Activated CD4-positive, alpha-beta T cell treated with anti-CD3 and anti-CD28 coated beads, Interleukin-2, amount 10 ng/mL, durations not matched to agents 7 days and 5 days (primary cell): ENCODE measurements at places on chromosomes 7 and 10.
A peak's percentile ranks its signal among the peaks of the same experiment; 100 is the strongest.

- H3K4me1 ChIP-seq, result peaks cover 37% of the 10 kb centered on the region
- DNase-seq, result peak; percentile 31
- H3K36me3 ChIP-seq, result peaks cover 3% of the 10 kb centered on the region
Measured at GRCh38 chr10:60237977-60238758, 151.5 kb downstream of the ANK3 start.

GRCh38 chr7:41910940-41911600, 208.2 kb upstream of the INHBA start:
- H3K36me3 ChIP-seq, result no peaks in the 10 kb centered on the region
- H3K27ac ChIP-seq, result no peak overlapping the region
- peaks cover 14% of the 10 kb centered on the region for H3K27me3 ChIP-seq
- no peak for DNase-seq

DNA sequence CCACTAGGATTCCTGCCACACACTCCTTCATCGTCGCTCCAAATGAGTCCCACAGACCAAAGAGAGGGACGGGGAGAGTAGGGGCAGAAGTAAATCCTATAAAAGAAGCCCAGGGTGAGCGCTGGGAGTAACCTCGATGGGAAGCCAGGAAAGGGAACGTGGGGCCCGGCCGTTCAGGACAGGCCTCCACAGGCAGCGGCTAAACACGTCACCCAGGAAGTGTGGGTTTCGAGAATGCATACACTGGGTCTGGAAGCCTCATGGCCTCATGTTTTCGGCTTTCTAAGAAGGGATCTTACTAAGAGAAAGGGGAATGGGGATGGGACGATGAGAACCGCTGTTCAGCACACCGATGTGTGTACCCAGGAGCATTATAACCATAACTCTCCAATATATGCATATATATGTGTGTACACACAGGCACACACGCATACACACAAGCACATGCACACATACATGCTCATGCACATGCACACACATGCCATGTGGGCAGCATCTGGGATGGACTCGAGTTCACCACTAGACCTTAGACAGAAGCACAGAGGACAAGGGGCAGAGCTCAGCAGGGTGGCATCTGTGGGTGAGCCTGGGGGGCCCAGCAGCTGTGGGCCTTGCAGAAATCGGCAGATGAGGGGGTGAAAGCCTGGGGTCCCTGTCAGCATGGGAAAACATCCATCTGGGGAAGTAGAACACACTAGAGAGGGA, 14.8 kb upstream of the CNPY1 start:
- no peak overlapping the region for H3K27ac ChIP-seq
- no peak overlapping the region for H3K4me3 ChIP-seq
- no peaks in the 10 kb centered on the region for H3K36me3 ChIP-seq
- DNase-seq, result no peak

GRCh38 chr7:40544871-40545303, 410.1 kb downstream of the SUGCT start:
- no peaks in the 10 kb centered on the region for H3K36me3 ChIP-seq
- H3K27ac ChIP-seq, result no peak overlapping the region
- H3K4me3 ChIP-seq, result no peak overlapping the region

DNA sequence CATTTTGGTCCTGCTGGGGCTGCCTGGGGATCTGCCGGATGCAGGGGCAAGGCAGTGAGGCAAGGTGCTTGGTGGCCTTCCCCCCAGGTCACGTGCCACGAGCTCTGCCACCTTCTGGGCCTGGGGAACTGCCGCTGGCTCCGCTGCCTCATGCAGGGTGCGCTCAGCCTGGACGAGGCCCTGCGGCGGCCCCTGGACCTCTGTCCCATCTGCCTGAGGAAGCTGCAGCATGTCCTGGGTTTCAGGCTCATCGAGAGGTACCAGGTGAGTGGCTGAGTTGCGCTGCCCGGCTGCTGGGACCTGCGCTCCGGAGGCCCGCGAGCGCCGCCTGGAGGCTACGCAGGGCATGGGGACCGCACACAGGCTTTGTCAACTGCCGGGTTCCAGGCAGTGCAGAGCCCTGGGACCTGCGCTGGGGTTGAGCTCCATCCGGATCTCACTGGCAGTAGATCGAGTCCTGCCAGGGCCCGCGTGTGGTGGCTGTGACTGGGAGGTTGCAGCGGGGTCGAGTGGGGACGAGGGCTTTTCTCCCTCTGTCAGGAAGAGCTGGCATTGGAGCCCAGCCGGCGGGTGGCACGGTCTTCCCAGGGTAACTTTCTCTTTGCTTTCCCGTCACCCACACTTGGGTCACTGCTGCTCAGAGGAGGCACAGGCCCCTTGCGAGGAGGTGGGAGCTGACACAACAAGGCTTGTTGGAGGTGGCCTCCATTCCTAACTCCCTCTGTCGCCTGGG, 21.7 kb downstream of the AMZ1 start:
- peaks cover 4% of the 10 kb centered on the region for H3K36me3 ChIP-seq
- H3K27me3 ChIP-seq, result peaks cover 7% of the 10 kb centered on the region
- peak overlapping the region; percentile 54 for H3K27ac ChIP-seq
- H3K4me3 ChIP-seq, result peak overlapping the region; percentile 43

DNA sequence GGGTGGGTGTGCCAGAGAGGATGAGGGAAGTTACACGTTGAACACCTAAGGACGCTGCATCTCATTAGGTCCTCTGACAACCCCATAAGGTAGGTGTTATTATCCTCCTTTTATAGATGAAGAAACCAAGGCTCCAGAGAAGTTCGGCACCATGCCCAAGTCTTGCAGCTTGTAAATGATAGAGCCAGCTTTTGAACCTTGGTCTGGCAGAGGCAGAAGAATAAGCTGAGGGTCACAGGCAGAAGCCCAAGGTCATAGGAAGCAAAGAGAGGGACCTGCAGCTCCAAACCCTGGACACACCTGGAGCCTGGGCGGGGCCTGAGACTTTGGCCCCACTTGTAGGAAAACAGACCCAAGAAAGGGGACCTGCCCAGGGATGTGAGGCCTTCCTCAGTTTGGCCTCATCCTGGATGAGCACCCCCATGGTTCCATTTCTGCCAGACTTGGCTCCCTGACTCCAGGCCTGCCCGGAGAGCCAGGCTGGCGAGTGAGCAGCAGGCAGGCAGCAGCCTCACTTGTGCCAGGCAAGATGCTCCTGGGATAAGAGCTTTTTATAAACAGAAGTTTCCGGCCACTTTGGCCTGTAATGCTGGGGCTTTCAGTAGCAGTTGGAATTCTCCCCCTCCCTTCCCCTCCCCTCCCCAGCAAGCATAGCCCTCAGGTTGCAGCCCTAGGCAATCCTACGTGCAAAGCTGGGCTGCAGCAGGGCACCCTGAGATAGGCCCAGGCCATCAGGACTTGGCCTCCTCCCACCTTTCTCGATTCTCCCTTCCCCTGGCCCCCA, 2.4 kb downstream of the KCNH2 start:
- peaks cover 37% of the 10 kb centered on the region for H3K27me3 ChIP-seq
- no peaks in the 10 kb centered on the region for H3K36me3 ChIP-seq
- peaks cover 42% of the 10 kb centered on the region for H3K4me1 ChIP-seq
- H3K4me3 ChIP-seq, result peak overlapping the region; percentile 73

- H3K27ac ChIP-seq, result no peak overlapping the region
- no peak overlapping the region for H3K4me3 ChIP-seq
- no peaks in the 10 kb centered on the region for H3K27me3 ChIP-seq
- no peaks in the 10 kb centered on the region for H3K4me1 ChIP-seq
- DNase-seq, result no peak
- no peaks in the 10 kb centered on the region for H3K36me3 ChIP-seq
Measured at GRCh38 chr7:113370910-113371309, 252.6 kb upstream of the SMIM30 start.

DNA sequence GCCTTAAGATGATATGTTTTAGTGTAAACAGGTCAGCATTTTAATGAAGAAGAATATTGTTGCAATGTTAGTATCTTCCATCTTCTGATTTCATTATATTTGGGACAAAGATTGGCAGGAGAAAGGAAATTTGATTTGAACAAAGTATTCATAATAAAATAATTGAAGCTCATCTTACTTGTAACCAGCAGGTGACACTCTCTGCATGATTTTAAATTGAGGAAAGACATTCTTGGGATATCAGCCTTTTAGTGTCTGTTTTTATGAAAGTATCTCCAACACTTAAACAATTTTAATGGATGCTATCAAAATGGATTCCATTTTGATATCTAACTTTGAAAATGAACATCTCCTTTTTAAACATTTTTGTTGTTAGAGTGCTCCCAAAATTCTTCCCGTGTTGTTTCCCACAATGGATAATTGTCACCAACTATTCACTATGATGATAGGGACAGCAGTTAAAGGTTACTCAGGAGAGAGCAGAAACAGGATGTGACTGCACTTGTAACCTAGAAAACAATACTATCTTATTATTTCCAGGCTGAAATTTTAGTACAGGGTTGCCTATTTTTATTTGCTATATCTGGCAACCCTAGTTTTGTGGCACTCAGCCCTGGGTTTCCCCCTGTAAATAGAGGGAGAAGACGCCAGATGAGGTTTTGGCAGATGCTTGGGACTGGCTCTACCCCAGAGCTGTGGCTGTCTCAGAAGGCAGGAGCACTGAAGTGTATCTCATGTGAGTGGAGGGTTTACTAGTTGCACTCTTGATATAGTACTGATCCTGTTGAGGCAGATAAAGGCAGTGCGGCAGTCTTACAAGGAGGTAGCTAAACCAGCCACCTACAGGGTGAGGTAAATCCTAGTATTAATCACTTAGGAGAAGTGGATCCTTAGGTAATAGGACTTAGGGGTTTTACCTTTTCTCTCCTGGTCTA, 31.0 kb upstream of the ABCB4 start:
- H3K4me3 ChIP-seq, result no peak overlapping the region
- DNase-seq, result no peak
- H3K4me1 ChIP-seq, result peaks cover 22% of the 10 kb centered on the region
- no peaks in the 10 kb centered on the region for H3K36me3 ChIP-seq
- H3K27me3 ChIP-seq, result no peaks in the 10 kb centered on the region
- no peak overlapping the region for H3K27ac ChIP-seq

- no peak overlapping the region for H3K4me3 ChIP-seq
- no peaks in the 10 kb centered on the region for H3K4me1 ChIP-seq
- no peaks in the 10 kb centered on the region for H3K36me3 ChIP-seq
Measured at GRCh38 chr10:71629131-71629530, 90.4 kb downstream of the C10orf105 start.

DNA sequence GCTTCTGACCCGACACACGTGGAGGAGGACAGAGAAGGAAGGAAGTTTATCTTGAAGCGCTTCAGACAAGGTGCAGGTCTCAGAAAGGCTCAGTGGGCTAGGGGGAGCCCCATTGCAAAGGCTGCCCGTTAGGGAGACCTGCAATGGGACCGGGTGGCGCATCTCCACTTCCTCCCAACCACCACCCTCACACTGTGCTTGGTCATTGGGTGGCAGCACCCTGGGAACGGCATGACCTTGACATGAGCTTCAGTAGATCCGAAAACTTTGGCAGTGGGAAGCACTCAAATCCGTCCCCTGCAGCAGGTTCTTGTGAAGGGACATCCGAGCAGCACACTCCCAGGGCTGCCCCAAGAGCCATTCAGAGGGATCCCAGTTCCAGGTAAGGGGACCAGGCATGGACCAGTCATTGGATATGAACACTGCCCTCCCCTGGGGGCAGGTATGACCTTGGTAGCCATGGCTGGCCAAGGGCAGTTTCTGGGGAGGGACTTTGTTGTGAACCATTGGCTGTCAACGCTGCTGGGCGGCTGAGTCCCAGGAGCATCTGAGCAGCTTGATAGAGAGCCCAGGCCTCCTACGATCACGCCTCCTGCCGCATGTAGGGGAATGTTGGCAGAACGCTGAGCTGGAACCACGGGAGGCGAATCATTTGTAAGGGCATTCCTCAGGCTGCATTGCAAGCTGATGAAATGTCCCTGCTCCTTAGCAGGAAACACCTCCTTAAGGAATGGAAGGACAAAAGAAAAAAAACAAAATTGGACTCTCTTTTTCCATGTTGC, 31.7 kb downstream of the GALNTL5 start:
- H3K4me1 ChIP-seq, result peaks cover 7% of the 10 kb centered on the region
- H3K27ac ChIP-seq, result no peak overlapping the region
- peaks cover 18% of the 10 kb centered on the region for H3K27me3 ChIP-seq
- no peak for DNase-seq
- H3K4me3 ChIP-seq, result no peak overlapping the region

GRCh38 chr7:78149787-78150186, 351.2 kb downstream of the PHTF2 start:
- no peaks in the 10 kb centered on the region for H3K36me3 ChIP-seq
- H3K27me3 ChIP-seq, result peaks cover 2% of the 10 kb centered on the region
- H3K27ac ChIP-seq, result no peak overlapping the region
- no peak for DNase-seq
